Lower lobe of right lung (tissue), 2 donors: ENCODE measurements at places on chromosomes 2 and 18. TPM values are rescaled to one million over a fixed set of nuclear protein-coding genes. Genes with fewer than 3 reads are reported as not detected.

Gene DUSP19
- 5.6 TPM for total RNA-seq

Gene RTKN
- 27.5 TPM for total RNA-seq

- no peaks in the 10 kb centered on the region for H3K27me3 ChIP-seq
- H3K36me3 ChIP-seq: no peaks in the 10 kb centered on the region
- no peaks in the 10 kb centered on the region for H3K4me1 ChIP-seq
- H3K4me3 ChIP-seq: no peak overlapping the region
Observed at GRCh38 chr2:212672186-212672585, 133.6 kb upstream of the ERBB4 start.

DNA sequence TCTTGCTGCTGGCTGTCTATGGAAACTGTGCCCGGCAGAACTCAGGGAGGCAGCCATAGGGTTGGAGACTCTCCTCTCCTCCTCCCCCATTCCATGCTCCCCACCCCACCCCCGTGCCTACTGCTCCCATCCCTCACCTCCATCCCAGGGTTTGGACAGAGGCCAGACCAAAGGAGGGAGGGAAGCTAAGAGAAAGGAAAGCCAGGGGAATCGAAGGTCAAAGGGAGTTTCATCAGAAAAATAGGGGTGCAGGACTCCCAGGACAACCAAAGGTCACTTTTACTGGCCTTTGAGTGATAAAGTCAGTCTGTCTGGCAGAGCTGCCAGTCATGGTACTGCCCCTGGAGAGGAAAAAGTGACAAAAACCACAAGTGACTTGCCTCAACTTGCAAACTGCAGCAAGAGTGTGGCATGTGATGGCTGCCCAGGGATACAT lies 187.3 kb upstream of the CTAGE1 start:
- H3K27me3 ChIP-seq: no peaks in the 10 kb centered on the region
- peaks cover 47% of the 10 kb centered on the region for H3K4me1 ChIP-seq
- H3K36me3 ChIP-seq: no peaks in the 10 kb centered on the region
- no peak overlapping the region for H3K4me3 ChIP-seq
- peak overlapping the region; percentile 74 for H3K27ac ChIP-seq
- no peak for DNase-seq
